Posterior cingulate gyrus (tissue), 11 donors: ENCODE measurements at places on chromosomes 5 and 9.

DNA sequence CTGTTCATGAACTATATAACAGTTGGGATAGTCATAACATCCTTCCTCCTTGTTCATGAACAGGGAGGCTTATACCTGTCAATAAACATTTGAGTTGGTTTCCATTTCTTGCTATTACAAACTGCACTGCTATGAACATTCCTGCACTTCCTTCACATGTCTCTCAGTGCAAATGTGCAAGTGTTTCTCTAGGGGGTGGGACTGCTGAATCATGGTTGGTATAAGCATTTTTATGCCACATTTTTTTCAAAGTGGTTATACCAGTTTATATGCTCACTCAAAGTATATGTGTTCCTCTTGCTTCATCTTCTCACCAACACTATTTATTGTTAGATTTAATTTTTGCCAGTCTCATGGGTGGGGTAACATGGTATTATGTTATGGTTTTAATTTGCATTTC, 25.8 kb upstream of the TPD52L3 start:
- DNase-seq: no peak

DNA sequence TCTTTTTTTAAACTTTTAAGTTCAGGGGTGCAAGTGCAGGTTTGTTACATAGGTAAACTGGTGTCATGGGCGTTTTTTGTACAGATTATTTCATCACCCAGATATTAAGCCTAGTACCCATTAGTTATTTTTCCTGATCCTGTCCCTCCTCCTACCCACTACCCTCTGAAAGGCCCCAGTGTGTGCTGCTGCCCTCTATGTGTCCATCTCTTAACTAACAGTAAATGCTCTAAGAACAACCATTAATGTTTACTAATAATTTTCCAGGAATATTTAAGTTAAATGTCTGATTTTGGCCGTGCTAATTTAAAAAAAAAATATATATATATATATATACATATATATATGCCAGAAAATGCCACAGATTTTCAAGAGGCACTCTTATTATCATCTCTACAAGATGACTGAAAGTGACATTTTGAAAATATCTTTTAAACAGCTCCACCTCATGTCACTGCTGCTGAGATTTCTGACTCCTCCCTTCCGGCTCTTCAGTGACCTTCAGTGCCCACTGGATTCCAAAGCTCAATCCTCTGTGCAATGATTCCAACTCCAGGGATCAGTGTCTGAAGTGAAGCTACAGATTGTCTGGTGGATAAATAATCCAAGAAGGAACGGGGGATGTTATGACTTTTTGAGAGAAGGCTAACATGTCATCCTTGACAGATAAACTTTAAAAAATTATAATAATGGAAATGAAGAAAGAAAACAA, 46.7 kb upstream of the HNRNPA0 start:
- DNase-seq: no peak

- no peak for DNase-seq
Measured at GRCh38 chr9:14831074-14831473, 79.2 kb downstream of the FREM1 start.

DNA sequence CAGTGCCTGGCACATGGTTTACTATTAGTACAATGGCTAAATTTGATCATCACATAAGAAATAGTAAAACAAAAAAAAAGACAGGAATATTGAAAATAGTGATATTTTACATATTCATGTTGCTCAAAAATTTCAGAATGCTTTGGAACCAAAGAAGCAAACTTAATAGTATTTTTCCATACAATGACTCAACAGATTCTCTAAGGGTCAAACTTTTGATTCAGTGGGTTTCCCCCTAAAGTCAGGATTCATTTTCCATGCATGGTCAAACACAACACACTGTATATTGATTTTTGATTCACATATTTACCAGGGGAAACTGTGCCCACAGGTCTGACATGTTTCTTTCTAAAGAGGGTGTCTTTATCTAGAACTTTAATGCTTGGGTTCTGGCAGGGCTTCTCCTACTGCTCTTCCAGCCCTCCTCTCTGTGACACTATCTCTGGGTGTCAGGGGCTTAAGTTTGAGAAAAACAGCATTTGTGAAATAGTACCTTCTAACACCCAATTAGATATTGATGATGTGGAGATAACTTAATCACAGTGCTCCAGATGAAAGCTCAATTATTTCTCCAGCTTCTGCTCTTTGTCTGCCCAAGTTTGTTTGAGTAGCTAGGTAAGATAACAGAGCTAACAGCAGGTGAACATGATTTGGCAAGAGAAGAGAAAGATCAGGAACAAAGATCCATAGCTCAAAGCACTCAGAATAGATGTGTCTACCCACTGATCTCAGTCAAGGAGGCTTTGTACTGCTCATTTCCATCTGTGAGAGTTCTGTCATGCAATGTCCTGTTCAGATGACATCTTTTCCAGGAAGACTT, 35.5 kb upstream of the ELL2 start:
- no peak for DNase-seq

DNA sequence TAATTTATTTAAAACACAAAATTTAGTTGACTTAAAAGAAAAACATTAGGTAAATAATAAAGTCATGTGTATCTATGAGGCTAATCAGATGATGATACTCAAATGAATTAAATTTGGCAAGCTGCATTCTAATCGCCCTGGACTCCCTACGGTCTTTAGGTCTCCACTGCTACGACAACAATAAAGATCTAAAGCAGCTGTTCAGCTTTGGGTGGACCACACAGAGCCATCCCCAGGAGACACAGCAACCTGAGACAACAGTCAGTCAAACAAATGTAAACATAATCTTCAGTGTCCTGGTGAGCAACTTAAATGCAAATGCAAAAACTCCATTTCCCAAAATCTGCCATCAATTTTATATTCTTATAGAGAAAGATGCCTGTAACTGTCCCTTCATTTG, 65.5 kb downstream of the MCTP1 start:
- no peak for DNase-seq

- DNase-seq: peak; percentile 74
Measured at GRCh38 chr5:176400382-176401156, 12.0 kb downstream of the HIGD2A start.

DNA sequence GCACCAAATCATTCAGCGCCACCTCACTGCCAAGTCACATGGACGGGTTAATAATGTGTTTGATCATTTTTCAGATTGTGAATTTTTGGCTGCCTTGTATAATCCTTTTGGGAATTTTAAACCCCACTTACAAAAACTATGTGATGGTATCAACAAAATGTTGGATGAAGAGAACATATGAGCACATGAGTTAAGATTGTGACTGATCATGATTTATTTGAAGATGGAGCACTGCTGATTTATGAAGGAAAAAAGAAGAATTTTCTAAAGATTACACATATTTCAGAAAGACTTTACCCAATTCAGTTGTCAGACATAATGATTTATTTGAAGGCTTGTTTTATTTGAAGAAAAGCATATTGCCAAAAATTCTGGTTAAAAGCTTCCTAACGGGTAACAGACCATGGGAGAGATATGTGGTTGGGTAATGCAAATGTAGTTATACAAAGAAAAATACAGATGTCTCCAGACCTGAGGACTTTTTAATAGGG, 37.4 kb downstream of the TNFAIP8 start:
- no peak for DNase-seq

GRCh38 chr5:54881286-54882005, 103.9 kb downstream of the ESM1 start:
- no peak for DNase-seq

DNA sequence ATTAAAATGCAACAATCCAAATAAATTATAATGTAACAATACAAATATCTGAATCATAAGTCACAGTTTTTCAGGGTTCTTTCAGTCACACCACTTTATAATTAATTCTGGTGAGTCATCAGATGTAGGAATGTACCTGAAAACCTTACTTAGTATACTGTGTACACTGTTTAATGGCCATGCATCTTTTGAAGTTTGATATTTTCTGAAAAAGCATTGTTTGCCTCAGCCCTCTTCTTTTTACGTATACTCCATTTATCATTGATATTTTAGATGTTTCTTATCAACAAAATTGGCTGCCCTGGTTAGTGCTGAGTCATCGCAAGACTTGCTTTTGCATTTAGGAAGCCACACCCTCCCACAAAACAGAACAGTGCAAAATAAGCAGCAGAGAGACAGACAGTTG, 218.6 kb downstream of the PJA2 start:
- DNase-seq: no peak

DNA sequence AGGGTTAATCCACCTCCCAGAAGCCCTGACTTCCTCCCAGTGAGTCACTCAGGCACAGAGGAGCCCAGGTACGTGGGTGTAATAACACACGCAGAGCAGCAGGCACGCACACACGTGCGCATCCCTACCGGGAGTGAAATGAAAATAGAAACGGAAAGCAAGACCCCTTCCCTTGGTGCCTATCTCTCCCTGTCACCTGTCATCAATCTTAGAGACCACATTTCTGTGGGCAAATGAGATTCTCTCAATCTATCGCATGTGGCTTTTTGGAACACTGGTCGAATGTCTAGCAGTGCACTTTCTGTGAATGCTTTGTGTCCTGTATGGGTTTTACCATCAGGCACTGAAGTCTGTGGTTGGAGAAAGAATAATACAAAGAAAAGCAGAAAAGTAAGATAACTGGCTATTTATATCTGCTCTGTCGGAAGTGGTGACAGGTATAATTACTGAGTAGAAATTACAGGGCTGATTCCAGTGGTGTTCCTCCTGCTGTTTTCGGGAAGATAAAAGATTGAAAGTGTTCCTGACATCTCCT, 137.7 kb upstream of the GRIA1 start:
- DNase-seq: no peak

DNA sequence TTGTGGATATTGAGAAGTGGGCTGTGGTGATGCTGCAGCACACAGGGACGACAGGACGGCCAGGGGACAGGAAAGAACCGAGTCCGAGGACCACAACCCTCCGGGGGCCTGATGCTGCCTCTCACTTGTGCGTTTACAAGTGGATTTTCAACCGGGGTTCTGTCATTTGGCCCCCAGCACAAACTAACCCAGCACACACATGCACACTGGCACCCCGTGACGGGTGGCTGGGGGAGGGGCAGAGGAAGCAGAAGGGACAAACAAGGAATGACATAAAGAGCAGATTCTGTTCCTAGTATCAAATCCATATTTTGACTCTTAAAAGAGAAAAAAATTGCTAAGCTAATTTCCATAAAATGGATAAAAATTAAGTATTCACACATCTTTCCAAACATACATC, 18.3 kb upstream of the ZFYVE16 start:
- no peak for DNase-seq

GRCh38 chr9:133246991-133247390, 28.0 kb downstream of the ABO start:
- DNase-seq: no peak

- DNase-seq: no peak
Measured at GRCh38 chr5:34002629-34003328, 5.1 kb downstream of the AMACR start.

DNA sequence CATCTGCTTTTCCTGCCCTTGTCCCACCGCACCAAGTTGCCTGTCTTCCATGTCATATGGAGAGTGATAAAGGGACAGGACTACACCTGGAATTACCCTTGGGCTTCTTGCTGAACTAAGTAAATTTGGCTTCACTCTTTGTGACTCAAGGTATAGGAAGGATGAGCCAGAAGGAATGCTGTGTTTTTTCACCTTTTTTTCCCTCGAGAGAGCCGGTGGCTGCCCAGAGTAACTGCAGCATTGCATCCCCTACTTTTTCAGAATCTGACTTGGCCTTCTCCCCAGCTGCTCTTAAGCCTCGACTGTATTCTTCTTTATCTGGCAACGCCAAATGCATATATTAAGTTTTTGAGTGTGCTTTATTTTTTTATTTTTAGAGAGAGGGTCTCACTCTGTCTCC, 38.4 kb downstream of the RCL1 start:
- no peak for DNase-seq

- no peak for DNase-seq
Measured at GRCh38 chr5:140571105-140571504, 6.5 kb downstream of the SLC35A4 start.

GRCh38 chr9:123697686-123698085, 232.2 kb downstream of the DENND1A start:
- DNase-seq: no peak

DNA sequence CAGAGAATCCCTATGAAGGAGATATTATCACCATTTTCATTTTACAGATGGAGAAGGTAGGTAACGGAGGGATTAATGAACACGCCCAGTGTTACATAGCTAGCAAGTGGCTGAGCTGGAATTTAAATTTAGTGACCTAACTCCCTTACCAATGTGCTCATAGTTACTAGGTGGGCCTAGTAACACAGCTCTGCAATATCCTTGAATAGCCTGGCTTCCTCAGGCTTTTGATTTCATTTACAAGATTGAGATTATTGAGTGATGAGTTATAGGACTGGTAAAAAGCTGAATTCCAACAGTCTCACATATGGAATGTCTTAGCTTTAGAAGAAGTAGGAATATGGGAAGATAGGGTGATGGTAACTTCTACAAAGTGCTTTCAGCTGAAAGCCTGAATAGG, 336.3 kb upstream of the KIF2A start:
- DNase-seq: no peak

DNA sequence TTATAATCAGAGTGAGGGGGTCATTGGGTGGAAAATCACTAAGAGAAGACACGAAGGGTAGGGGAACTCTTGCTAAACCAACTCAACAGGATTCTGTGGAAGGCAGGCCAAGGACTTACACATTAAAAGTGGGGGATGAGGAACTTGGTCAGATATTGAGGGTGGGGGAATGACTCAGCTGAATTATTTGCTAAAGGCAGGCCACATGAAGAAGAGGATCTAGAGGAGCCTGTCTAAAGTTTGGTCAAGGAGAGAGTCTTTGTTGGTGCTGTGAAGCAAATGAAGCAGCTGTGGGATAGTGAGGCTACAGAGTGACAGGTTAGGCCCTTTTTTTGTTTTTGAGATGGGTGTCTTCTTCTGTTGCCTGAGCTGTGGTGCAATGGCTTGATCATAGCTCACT, 63.9 kb upstream of the SPRY4 start:
- no peak for DNase-seq

GRCh38 chr9:87910821-87911220, 6.9 kb upstream of the SPATA31C1 start:
- DNase-seq: no peak

DNA sequence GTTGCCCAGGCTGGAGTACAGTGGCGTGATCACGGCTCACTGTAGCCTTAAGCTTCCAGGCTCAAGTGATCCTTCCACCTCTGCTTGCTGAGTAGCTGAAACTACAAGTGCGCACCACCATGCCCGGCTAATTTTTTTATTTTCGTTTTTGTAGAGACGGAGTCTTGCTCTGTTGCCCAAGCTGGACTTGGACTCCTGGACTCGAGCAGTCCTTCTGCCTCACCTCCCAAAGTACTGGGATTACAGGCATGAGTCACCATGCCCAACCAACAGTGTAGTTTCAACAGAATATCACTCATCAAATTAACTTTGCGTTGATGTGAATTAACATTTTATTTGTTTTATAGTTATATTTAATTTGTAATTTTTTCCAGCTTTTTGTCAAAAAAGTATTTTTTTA, 45.3 kb downstream of the WDR70 start:
- no peak for DNase-seq
